ENCODE measurements at places on chromosomes 1 and 21.

DNA sequence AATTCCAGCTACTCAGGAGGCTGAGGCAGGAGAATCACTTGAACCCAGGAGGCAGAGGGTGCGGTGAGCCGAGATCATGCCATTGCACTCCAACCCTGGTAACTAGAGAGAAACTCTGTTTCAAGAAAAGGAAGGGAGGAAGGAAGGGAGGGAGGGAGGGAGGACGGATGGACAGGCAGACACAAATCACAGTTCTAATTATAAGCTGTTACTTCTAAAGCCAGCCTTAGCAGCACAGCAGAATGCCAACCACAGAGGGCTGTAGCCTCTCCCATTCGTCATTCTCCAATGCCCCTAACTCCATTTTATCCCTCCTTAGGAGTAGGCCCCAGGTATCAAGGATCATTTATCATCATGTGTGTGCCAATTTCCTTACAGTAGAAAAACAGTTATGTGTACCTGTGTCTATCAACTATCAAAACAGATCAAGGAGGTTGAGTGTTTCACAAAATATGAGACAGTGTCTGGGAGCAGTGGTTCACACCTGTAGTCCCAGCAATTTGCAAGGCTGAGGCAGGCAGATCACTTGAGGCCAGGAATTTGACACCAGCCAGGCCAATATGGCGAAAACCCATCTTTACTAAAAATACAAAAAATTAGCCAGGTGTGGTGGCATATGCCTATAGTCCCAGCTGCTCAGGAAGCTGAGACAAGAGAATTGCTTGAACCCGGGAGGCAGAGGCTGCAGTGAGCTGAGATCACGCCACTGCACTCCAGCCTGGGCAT, 19.1 kb downstream of the USP48 start:
- no peak for DNase-seq

DNA sequence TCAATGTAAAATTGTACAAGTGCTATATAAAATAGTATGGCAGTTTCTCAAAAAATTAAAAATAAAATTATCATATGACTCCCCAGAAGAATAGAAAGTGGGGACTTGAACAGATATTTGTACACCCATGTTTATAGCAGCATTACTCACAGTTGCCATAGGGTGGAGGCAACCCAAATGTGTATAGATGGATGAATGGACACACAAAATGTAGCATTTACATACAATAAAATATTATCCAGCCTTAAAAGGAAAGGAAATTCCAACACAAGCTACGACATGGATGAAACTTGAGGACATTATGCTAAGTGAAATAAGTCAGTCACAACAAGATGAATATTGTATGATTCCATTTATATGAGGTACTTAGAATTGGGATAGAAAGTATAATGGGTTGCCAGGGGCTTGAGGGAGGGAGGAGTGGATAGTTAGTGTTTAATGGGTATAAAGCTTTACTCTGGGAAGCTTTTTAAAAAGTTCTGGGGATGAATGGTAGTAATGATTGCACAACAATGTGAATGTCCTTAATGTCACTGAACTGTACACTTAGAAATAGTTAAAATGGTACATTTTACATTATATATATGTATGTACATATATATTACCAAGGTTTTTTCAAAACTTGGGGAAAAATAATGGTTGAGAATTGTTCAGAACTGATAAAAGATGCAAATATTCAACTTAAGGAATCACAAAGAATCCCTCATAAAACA, 53.0 kb upstream of the ADORA3 start:
- no peak for DNase-seq

DNA sequence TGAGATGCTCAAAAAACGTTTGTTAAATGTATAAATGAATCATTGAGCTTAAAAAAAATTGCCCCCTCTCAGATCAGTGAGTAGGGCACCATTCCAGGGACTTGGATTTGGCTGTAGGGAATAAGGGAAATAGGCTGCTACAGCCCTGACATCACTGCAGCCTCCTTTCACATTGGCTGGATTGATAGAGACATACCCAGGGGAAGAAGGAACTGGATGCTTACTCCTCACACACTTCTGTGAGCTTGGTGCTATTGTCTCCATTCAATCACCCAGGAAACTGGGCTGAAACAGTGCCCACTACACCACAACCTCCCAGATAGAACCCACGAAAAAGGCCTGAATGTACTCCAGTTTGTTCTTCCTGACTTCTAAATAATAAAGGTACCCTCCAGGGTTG, 87.2 kb downstream of the TGFBR3 start:
- no peak for DNase-seq

GRCh38 chr21:21183092-21183491, 184.9 kb downstream of the NCAM2 start:
- no peak for DNase-seq

DNA sequence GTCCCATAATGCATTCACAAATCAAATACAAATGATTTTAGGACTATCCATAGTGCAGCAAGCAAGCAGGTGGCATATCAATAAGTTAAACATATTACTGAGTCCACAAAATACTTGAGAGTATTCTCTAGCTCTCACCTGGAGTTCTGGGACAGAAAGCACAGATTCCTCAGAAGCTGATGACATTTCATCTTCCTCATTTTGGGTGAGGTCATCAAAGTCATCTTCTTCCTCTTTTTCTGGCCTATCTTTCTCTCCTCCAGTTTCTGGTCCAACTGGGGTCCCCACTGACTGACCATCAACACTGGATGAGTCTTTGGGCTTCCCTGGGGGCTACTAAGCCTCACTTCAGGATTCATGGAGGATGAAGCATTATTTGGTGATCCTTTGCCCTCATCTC, 38.9 kb downstream of the YY1AP1 start:
- DNase-seq, result no peak
